ENCODE measurements at places on chromosomes 2 and 18.

DNA sequence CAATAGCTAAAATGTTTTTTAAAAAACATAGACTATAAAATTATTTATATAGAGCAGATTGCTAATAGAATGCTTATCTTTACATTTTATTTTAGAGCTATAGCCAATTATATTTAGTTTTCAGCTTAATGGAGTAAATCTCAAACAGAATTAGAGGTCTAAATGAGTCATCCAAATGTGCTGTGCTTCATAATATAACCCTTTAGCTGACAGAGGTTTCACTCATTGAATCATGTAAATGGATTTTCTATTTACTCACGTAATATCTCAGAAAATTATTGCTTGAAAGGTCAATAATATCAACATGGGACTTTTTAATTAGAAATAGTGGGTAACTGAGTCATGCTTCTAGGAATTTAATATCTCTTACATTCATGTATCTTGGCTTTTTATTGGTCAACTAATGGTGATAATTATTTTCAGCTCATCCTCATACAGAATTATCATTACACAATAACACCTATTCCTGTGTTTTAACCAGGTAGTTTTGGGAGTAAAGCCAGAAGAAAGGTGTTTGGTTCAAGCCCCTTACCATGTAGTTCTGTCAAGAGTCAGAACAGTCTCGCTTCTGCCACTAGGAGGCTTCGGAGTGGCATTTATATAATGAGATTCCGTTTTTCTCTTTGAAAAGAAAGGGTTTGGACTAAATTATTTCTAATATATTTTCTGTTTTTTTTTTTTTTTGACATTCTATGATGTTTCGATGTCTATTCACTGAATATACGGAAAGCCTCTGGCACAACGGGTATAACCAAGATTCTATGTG lies 217.6 kb downstream of the CDH7 start:
- no peaks in the 10 kb centered on the region for H3K4me1 ChIP-seq
- no peak overlapping the region for H3K4me3 ChIP-seq
- no peaks in the 10 kb centered on the region for H3K27me3 ChIP-seq
- DNase-seq, result no peak
- H3K36me3 ChIP-seq, result no peaks in the 10 kb centered on the region
- no peak overlapping the region for H3K27ac ChIP-seq

- no peak for DNase-seq
- H3K4me3 ChIP-seq, result no peak overlapping the region
- H3K4me1 ChIP-seq, result no peaks in the 10 kb centered on the region
- no peaks in the 10 kb centered on the region for H3K36me3 ChIP-seq
- no peak overlapping the region for H3K27ac ChIP-seq
These were observed 93.2 kb downstream of the UNC80 start for GRCh38 chr2:209864716-209865295.

- no peaks in the 10 kb centered on the region for H3K4me1 ChIP-seq
- no peak for DNase-seq
- H3K27me3 ChIP-seq, result no peaks in the 10 kb centered on the region
- no peak overlapping the region for H3K27ac ChIP-seq
- no peaks in the 10 kb centered on the region for H3K36me3 ChIP-seq
These were observed 96.8 kb downstream of the ST6GAL2 start for GRCh38 chr2:106789185-106789584.

DNA sequence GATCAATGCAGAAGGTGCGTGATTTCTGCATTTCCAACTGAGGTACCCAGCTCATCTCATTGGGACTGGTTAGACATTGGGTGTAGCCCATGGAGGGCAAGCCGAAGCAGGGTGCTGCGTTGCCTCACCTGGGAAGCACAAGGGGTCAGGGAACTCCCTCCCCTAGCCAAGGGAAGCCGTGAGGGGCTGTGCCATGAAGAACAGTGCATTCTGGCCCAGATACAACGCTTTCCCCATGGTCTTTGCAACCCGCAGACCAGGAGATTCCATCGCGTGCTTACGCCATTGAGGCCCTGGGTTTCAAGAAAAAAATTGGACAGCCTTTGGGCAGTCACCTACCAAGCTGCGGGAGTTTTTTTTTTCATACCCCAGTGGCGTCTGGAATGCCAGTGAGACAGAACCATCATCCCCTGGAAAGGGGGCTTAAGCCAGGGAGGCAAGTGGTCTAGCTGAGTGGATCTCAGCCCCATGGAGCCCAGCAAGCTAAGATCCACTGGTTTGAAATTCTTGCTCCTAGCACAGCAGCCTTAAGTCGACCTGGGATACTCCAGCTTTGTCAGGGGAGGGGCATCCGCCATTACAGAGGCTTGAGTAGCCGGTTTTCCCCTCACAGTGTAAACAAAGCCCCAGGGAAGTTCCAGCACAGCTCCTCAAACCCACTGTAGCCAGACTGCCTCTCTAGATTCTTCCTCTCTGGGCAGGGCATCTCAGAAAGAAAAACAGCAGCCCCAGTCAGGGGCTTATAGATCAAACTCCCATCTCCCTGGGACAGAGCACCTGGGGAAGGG lies 21.7 kb downstream of the TFPI start:
- H3K4me1 ChIP-seq, result no peaks in the 10 kb centered on the region
- no peaks in the 10 kb centered on the region for H3K36me3 ChIP-seq
- no peak overlapping the region for H3K4me3 ChIP-seq
- peaks cover 5% of the 10 kb centered on the region for H3K27me3 ChIP-seq
- DNase-seq, result no peak
- no peak overlapping the region for H3K27ac ChIP-seq

- peaks cover 32% of the 10 kb centered on the region for H3K27me3 ChIP-seq
- H3K27ac ChIP-seq, result peak overlapping the region; percentile 100
- peaks cover 42% of the 10 kb centered on the region for H3K4me1 ChIP-seq
- H3K4me3 ChIP-seq, result peak overlapping the region; percentile 100
These were observed 1.9 kb upstream of the CHMP1B start for GRCh38 chr18:11849279-11849678.

Data from immature natural killer cell (primary cell).